ENCODE measurements at places on chromosomes 6 and 20. TPM values are rescaled to one million over a fixed set of nuclear protein-coding genes. Genes with fewer than 3 reads are reported as not detected.

CST8 gene
- total RNA-seq = not detected

GRCh38 chr6:16334671-16335070, 96.3 kb downstream of the GMPR start:
- no peak for DNase-seq

GRCh38 chr20:64049060-64049877, at the start of gene SOX18:
SOX18 (minus strand) TSS chr20:64049639; CDS start chr20:64049516, 123 bp downstream.
- DNase-seq = peak; percentile 66

DNA sequence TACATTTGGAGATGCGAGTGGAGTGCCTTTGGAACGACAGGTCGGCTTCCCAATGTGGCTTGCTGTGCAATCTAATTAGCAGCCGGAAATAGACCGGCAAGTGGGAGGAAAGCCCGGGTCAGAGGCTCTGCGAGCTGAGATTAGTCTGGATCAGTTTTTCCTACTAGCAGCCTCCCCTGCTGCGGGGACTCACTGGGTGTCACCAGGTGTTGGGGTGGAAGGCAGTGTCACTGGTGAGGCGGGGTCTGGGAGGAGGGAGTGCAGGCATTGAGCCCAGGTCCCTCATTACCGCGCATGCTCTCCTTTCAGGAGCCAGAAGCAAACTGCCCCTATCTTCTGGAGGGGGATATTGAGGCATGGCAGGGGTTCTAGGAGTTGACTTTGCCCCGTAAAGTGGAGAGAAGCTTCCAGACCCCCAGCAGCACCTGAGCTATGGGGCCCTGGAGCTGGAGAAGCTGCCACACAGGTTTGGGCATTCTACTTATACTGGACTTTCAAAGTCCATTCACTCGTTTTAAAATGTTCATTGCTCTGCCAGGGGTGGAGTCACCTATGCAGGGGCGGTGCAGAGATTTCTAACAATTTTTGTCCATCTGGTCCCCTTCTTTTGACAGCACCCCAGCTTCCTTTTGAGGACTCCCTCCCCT, 11.0 kb downstream of the SULF2 start:
- DNase-seq = no peak

- no peak for DNase-seq
These were observed 207.8 kb upstream of the ZFP64 start for GRCh38 chr20:52399352-52399751.

DNA sequence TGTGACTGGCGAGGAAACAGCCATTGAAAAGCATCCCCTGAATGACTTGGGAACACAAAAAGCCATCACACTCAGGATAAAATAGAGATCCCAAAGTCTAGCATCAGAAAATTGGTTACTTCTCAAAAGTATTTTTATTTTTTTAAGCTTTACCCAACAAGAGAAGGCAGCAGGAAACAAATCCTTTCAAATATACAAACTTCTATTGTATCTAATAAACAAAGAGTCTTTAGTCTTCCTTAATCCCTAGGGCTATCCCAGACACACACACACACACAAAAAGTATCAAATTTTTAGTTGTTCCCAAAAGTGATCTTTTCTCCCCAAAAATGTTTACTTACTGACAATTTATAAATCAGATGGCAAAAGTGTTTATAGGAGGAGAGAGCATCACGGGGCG, 33.2 kb upstream of the MARCKS start:
- DNase-seq = no peak

DNA sequence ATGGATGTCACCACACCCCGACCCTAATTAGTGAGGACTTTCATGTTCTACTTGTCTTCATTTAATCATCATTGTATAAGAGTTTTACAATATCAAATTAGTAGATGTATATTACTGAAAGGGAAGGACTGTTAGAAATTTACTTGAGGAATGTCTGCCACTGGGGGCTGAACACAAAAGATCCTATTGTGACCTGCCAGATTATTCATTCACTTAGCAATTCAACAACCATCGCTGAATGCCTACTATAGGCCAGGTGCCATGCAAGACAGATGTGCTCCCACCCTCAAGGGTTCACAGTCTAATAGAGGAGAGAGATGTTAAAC, 8.0 kb upstream of the RBCK1 start:
- DNase-seq = no peak

DNA sequence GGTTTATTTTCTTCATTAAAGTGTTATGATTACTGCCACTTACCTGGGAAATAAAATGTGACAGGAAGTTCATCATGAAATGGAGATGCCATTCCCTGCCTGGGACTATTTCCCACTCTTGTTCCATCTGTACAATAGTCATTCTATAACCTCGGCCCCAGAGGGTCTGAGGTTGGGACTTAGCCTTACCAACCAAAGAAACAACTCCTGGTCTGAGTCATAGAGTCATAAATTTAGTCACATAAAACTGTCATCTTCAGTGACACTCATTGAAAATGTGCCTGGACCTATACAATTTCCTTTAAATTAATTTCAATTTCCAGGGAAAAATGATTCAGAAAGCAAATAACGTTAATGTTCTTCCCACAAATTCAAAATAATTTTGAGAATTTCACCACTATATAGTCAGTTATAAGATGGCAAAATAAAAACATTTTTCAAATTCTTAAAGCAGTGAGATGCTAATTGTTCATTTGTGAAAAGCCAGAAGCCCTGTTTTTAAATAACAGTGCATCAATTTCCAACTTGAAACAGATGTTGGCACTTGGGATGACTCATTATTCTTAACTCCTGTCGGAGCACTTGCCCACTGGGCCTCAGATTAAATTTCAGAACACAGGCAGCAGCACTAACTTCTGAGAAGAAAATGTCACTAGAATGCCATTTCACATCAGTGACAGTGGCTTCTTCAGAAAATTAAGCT, 201.2 kb upstream of the SMLR1 start:
- DNase-seq = no peak

DNA sequence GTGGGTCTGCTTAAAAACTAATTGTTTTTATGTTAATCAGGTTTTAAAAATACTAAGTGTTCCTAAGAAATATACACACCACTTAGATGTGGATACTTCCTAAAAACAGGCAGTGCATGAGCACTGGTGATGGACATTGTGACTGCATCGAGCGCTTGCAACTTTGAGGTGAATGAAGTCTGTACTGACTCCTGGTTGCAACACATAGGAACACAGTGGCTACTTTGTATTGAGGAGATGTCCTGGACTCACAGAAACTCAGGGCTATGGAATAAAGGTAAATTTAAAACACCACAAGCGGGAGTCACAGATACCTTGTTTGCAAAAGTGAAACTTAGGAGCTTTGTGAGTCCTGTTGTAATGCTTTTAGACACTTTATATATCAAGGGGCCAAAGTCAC, 55.6 kb upstream of the POLR1H start:
- DNase-seq = no peak

- no peak for DNase-seq
These were observed 37.6 kb downstream of the SPTLC3 start for GRCh38 chr20:13046409-13046808.

GRCh38 chr6:67073938-67074337, 1366.9 kb upstream of the EYS start:
- DNase-seq = no peak

GRCh38 chr20:13824459-13824858, 39.6 kb downstream of the NDUFAF5 start:
- no peak for DNase-seq

DNA sequence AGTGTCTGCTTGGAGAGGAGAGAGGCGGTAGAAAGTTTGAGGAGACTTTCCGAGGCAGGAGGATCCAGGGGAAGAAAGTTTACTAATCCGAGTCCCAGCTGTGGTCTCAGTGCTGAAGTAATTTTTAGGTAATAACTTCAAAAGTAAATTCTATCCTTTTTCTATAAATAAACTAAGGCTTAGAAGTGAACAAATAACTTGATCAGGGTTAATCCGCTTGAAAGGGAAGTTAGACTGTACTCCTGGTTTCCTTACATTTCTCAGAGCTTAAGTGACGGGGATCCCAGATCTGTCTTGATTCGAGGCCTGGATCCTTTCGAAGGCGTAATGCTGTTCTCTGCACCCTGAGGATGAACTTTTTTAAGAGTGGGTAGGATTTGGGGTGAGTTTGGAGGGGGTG, 2.6 kb downstream of the STK35 start:
- no peak for DNase-seq

DNA sequence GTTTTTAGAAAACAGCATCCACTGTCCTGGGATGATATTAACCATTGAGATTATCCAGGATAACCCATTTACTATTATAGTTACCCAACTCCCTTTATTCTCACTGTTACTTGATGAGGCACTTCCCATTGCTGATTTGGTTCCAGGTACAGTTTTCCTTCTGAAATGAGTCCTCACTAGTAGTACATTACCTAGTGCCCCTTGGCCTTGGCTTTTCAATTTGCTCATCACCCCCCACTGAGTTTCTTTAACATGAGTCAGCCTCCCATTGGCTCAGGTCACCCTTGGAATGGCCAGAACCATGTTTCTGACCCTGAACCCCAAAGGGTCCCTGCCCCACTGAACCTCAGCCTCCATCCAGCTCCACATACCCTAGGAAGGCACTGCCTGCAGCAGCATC, 28.4 kb downstream of the MDGA1 start:
- no peak for DNase-seq

GRCh38 chr20:4681401-4681800, 40.3 kb upstream of the PRND start:
- no peak for DNase-seq
